Stimulated activated CD4-positive, alpha-beta T cell treated with anti-CD3 and anti-CD28 coated beads, Interleukin-15, amount 100 ng/mL, for 48 hours (primary cell): ENCODE measurements at places on chromosomes 13 and 19.

GRCh38 chr13:47463726-47464125 lies 537.3 kb downstream of the SUCLA2 start:
- no peak for DNase-seq

DNA sequence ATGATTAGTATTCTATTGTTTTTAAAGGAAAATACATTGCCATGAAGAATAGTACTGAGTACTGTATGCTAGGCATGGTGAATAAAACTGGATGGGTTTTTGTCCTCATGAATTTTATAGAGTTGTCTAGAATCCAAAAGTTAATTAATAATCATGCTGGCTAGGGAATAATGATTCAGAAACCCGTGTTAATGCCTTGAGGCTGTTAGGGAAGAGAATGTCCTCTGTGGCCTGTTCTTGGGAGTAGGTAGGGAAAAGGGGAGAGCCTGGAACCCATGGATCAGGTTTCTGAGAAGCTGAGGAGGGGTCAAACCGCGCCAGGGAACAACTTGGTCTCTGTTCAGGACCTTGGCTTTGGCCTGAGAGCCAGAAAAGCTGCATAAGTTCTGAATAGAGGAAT lies 1376.3 kb upstream of the SLC10A2 start:
- no peak for DNase-seq

- DNase-seq = no peak
Observed at GRCh38 chr13:39811051-39811450, 155.6 kb downstream of the COG6 start.

GRCh38 chr13:71875823-71876222 lies 8.8 kb upstream of the DACH1 start:
- no peak for DNase-seq

GRCh38 chr19:47097396-47098201 lies 16.0 kb downstream of the ZC3H4 start:
- DNase-seq = no peak

GRCh38 chr19:47507012-47507411 lies 7.9 kb downstream of the NAPA start:
- no peak for DNase-seq

DNA sequence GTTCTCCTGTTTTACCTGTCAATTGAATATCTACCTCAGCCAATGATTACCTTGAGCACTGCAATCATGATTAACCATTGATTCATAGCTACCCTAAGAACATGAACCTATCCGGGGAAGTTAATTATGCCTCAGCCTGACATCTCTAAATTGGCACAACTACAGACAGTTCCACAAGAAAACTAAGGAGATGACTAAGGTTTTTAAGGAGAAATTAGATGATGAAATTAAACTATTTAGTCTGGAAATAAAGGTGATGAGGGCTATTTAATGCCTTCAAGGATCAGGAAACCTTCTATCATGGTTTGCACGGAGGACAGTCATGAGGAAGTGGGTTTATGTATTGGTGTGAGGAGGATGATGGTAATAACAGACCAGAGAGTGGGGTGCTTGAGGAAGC lies 203.4 kb downstream of the COL4A1 start:
- no peak for DNase-seq

- no peak for DNase-seq
Observed at GRCh38 chr19:39171479-39172465, 25.0 kb upstream of the NCCRP1 start.

- DNase-seq = peak; percentile 64
Observed at GRCh38 chr19:7705387-7706187, 3.7 kb upstream of the FCER2 start.
